ENCODE measurements at places on chromosomes 12 and 14.

- DNase-seq, result no peak
These were observed 260.6 kb upstream of the GARIN6 start for GRCh38 chr12:99386907-99387306.

DNA sequence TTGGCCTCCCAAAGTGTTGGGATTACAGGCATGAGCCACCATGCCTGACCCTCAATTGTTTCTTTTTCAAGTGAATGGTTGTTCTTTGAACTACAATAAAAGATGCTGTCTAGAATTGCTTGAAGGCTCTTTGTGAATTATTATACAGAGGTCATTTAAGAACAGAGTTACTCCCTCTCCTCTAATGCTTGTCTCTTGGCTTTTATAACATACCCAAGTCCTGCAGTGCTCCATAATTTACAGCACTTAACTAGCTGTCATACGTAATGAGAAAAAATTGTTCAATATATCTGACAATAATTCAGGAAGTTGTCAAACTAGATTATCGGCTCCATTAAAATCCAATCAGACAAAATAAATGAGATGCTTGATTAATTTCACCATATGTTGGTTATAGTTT, 823.0 kb upstream of the ATXN7L3B start:
- no peak for DNase-seq

DNA sequence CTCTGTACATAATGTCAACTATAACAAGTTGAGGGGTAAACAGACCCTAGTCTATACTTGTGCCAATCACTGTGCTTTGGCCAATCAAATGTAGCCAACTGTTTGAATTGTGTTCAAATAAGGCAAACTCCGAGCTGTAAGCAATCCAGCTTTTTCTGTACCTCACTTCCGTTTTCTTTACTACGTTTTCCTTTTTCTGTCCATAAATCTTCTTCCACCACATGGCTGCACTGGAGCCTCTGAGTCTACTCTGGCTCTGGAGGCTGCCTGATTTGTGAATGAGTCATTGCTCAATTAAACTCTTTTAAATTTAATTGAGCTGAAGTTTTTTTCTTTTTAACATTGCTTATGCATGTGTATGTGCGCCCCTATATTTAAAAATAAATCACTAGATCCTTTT, 29.7 kb downstream of the CLEC1A start:
- DNase-seq, result no peak

DNA sequence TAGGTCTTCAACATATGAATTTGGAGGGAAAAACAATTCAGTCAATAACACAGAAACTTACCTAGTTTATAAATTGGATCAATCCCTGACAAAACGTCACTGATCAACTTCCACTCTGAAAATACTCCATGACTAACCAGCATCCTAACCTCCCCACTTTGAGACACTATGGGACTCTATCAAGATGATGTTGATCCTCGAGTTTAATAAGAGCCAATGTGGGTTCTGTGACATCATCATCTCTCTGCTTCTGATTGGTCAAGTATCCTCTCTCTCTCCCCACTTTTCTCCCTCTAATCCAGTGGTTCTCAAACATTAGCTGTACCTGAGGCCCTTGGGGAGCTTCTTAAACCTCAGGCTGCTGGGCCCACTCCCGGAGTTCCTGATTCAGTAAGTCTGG, at the start of gene SMCO2:
TSS of gene SMCO2 (plus strand) at position 301 of the 400 bp plus-strand sequence. CDS start 23,896 bp downstream, outside the sequence.
- no peak for DNase-seq

- no peak for DNase-seq
These were observed 131.3 kb upstream of the RAP1B start for GRCh38 chr12:68479261-68479895.

DNA sequence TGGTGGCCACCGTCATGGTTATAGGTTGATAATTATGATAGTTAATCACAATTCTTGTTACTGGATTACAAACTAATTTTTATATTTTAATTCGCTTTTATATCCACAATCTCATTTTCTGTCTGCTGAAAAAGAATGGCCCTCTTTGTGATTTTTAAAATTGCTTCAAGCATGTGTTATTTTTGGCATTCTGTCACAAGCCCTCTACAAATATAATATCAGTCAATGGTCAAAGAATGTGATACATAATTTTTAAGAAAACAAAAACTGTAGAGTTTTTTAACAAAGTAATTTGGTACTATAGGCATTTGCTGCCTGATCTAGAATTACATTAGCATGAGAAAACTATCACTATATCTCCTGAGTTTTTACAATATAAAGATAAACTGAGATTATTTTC, 352.0 kb upstream of the TMTC1 start:
- no peak for DNase-seq

- DNase-seq, result no peak
These were observed 8.4 kb downstream of the NCKAP5L start for GRCh38 chr12:49819786-49820185.

- DNase-seq, result no peak
These were observed 217.0 kb downstream of the SLC41A2 start for GRCh38 chr12:104741077-104741476.

GRCh38 chr14:34344318-34344717, 117.7 kb downstream of the SPTSSA start:
- no peak for DNase-seq

- DNase-seq, result no peak
These were observed 29.8 kb downstream of the LRRK2 start for GRCh38 chr12:40254455-40255085.

- DNase-seq, result peak; percentile 2
These were observed 872 bp downstream of the FAM177A1 start for GRCh38 chr14:35046751-35047536.

DNA sequence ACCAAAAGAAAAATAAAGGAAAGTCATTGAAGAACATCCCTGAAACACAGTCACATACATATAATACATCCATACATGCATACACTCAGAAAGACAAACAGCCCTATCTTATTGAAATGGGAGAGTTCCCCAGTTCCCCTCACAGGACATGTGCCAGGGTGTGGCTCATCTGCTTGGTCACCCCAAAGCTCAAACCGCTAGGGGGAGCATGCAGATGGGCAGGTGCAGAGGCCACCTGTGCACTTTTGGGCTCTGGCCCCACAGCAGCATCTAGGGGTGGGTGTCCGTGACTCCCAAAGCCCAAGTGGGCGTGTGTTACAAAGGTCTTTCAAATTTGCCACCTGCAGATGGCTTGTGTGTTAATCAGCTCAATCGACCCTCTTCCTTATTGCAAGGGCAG, 75.2 kb downstream of the CMAS start:
- no peak for DNase-seq

DNA sequence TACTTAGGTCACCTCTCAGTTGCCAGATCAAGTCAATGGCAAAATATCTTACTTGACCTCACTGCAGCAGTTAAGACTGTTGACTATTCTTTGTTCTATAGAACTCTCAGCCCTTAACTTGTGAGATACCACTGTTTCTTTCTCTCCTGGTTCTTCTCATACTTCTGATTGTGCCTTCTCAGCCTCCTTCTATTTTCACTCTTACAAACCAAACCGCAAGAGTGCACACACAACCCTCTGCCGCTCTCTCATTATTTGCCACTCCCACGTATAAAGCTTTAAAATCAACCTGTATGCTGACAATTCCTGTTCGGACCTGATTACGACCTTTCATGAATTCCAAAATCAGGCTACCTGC, 4.5 kb downstream of the E2F7 start:
- DNase-seq, result no peak

DNA sequence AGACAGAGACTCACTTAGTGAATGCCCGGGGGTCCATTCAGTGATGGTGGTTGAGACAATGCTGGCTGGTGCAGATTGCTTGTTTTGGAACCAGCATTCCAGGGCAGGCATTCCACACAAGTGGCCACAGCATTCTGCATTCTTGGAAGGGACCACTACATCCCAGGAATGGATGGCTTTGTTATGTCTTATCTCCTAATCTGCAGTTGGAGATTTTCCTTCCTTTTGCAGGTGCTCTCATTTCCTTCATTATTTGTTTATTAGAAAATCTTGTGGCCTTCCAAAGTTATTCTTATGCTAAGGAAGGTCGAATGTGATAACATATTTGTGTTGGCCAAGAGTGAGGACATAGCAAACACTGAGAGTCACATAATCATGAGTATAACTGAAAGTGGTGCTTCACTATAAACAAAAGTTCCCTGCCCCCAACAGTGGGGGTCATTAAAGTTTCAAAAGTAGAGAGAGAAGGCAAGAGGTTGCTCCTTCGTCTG, 66.0 kb downstream of the BMP4 start:
- no peak for DNase-seq

GRCh38 chr14:55099756-55100155, 29.3 kb upstream of the LGALS3 start:
- no peak for DNase-seq

GRCh38 chr14:91254461-91254860, 10.0 kb upstream of the GPR68 start:
- DNase-seq, result no peak

DNA sequence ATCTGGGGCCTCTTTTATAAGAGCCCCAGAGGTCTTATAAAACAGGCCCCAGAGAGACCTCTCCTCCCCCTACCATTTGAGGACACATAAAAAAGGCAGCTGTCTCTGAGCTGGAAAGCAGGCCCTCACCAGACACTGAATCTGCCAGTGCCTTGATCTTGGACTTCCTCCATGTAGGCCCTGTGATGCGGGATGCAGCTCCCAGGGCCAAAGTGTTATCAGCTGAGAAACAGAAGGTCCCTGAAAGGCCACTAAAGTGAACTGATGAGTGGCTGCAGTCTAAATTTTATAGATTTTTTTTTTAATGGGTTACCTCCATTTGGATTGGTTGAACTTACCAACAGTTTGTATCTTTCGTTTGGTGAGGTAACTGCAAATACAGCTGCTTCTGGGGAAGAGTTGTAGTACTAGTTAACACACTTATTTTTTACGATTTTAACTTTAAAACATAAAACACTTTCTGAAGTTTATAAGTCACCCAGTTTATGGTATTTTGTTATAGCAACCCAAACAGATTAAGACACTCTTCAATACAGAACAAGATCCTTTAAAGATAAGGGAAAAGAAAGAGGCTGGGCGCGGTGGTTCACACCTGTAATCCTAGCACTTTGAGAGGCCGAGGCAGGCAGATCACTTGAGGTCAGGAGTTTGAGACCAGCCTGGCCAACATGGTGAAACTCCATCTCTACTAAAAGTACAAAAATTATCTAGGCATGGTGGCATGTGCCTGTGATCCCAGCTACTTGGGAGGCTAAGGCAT, 5.6 kb upstream of the GUCY2C start:
- DNase-seq, result no peak

DNA sequence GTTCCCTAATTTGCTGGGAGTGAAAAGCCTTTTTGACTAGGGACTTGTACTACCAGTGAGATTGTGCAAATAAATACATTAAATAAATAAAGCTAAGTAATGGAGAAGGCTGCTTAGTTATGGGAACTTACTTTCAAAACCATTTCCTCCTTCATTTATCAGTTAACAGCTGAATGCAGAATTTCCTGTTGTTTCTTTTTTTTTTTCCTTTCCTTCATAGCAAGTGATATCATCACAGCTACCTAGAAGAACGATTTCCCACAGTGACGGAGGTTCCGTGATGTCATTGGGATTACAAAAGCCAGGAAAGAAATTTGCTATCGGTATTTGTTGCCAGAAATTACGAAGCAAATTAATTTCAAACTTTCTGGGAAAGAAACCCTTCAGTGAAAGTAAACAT, 42.1 kb upstream of the SOCS2 start:
- no peak for DNase-seq

- DNase-seq, result no peak
These were observed 37.5 kb downstream of the SLC2A13 start for GRCh38 chr12:40068416-40068815.

DNA sequence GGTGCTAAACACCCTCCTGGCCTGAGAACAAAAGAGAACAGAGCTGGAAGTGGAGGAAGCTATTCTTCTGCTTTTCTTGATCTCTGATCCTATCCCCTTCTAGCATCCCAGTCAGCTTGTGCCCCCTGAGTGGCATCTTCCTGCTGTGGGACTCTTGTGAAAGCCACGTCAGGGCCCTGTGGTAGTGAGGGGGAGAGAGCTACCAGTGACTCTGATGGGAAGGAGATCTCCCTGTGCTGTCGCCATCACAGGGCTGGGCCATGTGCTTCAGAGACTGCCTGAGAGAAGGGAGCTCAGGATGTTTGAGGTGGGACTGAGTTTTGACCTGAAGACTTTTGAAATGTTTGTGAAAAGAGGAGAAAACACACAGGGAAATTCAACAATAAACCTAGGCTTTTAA, 107.6 kb upstream of the FUT8 start:
- no peak for DNase-seq

- no peak for DNase-seq
These were observed 46.7 kb upstream of the EGLN3 start for GRCh38 chr14:33997611-33998010.

DNA sequence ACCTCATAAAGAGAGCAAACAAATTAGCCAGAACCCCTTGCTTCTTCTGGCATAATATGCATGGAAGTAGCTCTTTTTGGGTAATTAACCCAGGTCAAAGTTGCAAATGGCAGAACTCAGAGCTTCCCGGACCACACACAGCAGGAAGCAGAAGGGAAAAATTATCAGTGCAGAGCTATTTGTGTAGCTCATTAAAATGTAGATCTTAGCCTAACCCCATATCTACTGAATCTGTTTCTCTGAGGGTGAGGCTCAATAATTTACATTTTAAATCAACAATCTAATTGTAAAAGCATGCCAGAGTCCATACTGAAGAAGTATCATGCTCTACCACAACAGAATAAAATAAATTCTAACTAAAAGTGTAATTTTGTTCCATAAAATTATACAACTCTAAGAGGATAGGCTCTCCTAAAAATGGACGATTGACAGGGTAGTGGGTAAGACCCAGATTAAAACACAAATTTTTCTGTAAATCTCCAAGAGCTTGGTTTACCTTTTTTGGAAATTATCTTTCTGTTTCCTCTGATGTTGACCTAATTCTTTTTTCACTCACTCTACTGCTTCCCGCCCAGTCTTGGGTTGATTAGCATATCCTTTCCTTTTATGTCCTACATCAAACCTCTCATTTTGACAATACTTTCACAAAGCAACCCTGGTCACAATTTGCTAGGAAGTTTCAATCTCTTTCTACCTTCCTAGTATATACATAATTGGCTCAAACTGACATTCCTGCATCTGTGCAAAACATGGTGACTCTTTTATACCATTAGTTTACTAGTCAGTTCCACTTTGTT, 213.3 kb upstream of the SLC16A7 start:
- DNase-seq, result no peak

DNA sequence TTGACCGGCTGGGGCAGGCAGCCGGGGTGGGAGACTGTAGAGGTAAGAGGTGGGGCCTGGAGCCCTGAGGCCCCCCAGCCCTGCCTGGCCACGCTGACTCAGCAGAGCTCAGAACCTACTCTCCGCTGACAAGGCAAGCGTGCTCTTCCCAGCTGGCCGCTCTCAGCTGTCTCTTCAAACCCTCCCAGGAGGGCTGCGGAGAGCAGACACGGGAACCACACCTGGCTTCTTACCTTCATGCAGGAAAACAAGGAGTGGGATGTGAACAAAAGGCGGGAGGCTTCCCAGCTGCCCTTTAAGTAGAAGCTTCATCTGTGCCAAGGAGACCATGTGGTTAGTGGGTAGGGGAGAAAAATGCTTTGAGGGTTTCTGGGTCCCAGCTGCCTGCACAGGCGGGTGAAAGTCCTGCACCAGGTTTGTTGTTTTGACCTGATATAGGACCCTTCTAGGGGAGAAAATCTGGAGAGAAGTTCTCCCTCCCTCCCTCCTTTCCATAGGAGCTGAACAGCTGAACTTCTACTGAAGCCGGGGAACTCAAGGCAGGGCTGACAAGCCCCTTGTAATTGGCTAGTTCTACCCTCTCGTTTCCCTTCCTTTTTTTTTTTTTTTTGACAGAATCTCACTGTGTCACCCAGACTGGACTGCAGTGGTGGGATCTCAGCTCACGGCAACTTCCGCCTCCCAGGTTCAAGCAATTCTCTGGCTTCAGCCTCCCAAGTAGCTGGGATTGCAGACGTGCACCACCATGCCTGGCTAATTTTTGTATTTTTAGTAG, 12.8 kb upstream of the TESC start:
- no peak for DNase-seq

- DNase-seq, result no peak
These were observed 3.1 kb upstream of the ACTR6 start for GRCh38 chr12:100197486-100197885.

Measured in stimulated activated CD8-positive, alpha-beta memory T cell treated with anti-CD3 and anti-CD28 coated beads, Interleukin-7, amount 100 ng/mL, for 1 hour (primary cell).